ENCODE measurements at places on chromosomes 7 and 10. TPM values are rescaled to one million over a fixed set of nuclear protein-coding genes. Genes with fewer than 3 reads are reported as not detected.

The TUBAL3 gene
- total RNA-seq = not detected

The CPA2 gene
- total RNA-seq = not detected

The FGFBP3 gene
- total RNA-seq = 1.1 TPM

DNA sequence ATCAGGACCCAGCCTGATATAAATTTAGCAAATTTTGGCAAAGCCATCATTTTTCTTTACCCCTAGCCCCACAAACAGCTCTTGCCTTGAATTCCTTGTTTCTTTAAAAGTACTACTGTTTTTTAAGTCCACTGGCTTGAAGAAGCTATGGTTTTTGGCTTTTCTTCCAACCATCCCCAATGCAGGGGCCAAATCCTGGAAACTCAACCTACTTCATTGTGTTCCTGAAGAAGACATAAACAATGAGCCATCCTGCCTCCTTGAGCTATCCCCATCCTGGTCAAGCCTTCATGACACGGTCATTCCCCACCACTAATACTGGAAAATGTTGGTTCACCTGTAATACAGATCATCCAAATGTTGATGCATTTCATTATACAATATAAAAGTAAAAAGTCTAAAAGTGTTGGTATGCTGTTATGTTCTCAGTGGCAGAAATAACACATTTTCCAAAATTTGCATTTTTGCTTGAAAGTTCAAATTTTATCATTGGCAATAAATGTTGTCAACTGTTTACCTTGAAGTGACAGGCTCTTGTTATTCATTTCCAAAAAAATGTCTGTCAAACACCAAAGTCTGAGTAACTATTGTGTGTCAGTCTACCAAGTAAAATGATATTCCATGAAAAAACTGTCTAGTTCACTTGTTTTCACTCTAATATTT is 92.2 kb downstream of the DOCK4 start:
- no peak for DNase-seq

- no peak for DNase-seq
These were observed 141.0 kb downstream of the C1GALT1 start for GRCh38 chr7:7323352-7323751.

DNA sequence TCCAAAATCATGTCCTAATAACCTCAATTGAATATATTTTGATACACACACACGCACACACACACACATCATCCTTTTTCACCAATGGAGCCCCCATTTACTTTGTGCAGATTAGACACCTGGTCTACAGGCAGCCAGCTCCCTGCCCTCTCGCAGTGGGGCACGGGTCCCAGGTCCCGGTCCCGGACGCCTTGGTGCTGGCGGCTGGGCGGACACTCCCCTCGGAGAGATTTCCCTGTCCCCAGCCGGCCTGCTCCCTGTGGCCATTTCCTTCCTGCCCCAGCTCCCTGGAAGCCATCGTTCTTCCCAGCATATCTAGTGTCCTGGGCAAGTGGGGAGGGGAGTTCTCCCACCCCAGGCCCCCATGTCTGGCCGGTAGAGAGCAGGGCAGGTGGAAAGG is 14.6 kb downstream of the DPY19L1 start:
- DNase-seq = no peak

DNA sequence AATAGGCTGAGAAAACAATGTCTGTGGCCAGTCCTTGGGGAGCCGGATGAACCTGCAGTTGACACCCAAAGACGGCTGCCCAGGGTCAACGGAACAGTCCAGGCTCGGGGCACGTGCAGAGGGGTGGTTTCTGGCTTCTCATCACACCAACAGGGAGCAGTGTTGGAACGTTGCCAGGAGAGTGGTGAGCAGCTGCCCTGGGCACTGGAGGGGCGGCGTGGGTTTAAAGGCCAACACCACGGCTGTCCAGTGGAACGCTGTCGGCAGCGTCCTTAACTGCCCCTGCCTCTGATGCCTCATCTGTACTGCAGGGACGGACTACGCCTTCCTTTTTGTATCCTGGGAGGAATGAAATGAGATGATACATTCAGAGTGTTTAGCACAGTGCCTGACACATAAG is 19.8 kb downstream of the JCAD start:
- no peak for DNase-seq

- no peak for DNase-seq
These were observed 5.7 kb downstream of the FAM221A start for GRCh38 chr7:23685731-23686130.

GRCh38 chr7:83782628-83783027 is 133.7 kb upstream of the SEMA3E start:
- DNase-seq = no peak

DNA sequence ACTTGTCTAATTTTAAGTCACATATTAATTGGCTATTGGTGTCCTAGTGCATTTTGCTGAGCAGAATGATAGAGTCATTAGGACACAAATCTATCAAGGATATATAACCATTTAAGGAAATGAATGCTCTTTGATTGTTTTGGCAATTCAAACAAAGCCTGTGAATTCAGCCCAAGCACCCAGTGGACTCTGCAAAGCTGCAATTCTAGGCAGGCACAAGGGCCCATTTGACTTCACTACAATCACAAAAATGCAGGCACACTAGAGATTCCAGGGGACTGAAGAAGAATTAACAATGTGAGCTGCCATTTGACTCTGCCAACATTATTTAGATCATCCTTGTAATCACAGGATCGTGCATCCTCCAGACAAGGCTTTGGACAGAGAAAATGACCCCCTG is 544.2 kb upstream of the PHF14 start:
- no peak for DNase-seq

- DNase-seq = peak; percentile 58
These were observed 61.3 kb downstream of the FOXL3 start for GRCh38 chr7:351256-351655.

GRCh38 chr10:124066781-124067714 is 26.4 kb downstream of the CHST15 start:
- no peak for DNase-seq

GRCh38 chr7:17142831-17143541 is 155.5 kb upstream of the AHR start:
- DNase-seq = no peak

DNA sequence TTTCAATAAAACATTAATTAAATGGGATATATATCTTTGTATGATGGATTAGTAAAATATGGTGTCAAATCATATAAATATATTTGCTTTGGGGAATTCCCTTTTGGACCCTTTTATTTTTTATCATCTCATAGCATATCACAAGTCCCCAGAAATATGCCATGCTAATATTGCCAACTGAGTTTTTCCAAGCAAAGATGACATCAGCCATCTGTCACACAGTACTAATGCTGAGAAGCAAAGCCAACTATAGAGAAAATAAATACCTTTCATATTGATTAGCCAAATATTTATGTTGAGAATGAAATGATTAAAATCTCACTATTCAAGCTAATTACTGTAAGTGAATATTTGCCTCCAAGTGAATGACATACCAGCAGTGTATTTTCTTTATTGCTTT is 575.3 kb downstream of the ETV1 start:
- DNase-seq = no peak

Data from activated T-cell treated with anti-CD3 and anti-CD28 coated beads, Interleukin-2, amount 50 U/mL, for 72 hours (primary cell).